ENCODE measurements at places on chromosomes 16 and 17. TPM values are rescaled to one million over a fixed set of nuclear protein-coding genes. Genes with fewer than 3 reads are reported as not detected.

- DNase-seq: no peak
These were observed 5.6 kb downstream of the DUS1L start for GRCh38 chr17:82060001-82060380.

PRAC1 gene
- total RNA-seq: not detected

PLCD3 gene
- 94.6 TPM for total RNA-seq

- DNase-seq: no peak
These were observed 342.7 kb downstream of the PMP22 start for GRCh38 chr17:14922411-14922810.

SSTR5 gene
- 0.26 TPM for total RNA-seq

DNA sequence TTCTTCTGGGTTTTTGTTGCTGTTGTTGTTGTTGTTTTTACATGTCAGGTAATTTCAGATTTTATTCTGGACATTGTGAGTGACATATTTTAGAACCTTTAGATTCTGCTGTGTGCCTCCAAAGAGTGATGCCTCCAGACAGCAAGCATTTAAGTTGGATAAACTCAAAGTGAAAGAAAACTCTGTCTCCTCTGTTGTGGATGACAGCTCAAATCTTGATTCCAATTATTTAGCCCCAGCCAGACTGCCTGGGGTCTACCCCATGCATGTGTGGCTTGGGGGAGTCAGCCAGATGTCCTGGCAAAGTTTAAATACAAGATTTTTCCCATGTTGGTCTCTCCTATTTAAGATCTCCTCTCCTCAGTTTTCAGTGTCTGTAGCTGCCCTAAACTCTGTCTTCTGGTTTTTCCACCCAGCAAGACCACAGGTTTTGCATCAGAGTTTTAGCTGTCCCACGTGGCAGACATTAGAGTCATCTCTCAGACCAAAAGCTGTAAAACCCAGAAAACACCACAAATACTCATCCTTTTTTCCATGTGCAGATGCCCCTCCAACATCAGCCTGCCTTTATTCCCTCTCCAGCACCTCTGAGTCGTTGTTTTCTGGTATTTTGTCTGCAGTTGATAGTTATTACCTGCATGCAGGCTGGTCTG lies 19.4 kb upstream of the ZNF469 start:
- DNase-seq: no peak

GRCh38 chr16:75099738-75100602 lies 16.6 kb downstream of the LDHD start:
- DNase-seq: no peak

OVCA2 gene
- 14.2 TPM for total RNA-seq

CSH1 gene
- not detected for total RNA-seq

DNA sequence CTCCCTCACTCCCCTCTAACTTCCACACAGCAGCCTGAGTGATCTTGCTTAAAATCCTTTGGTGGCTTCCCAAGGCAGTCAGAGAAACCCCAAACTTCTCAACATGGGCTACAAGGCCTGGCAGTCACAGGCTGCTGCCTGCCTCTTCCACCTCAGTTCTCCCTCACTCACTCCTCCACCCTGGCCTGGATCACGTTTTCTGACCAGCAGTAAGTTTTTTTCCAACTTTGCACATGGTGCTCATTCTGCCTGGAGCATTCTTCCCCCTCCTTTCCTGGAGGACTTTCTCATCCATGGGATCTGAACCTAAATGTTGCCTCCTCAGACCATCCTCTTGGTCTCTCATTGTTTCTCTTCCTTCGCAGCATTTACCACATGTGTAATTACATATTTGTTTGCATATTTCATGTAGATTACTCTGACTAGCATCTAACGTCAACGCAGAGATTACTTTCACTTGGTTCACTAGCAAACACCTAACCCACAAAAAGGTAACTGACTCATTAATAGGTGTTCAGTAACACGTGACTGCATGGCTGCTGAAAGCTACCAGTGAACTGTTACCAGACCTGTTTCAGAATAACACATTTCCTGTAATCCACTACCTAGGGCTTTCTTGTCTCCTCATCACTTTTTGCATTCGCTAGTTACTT lies 17.1 kb downstream of the GNA13 start:
- DNase-seq: no peak

GRCh38 chr17:59783221-59784047 lies 76.0 kb downstream of the VMP1 start:
- no peak for DNase-seq

- DNase-seq: no peak
These were observed 123.2 kb upstream of the ANKFN1 start for GRCh38 chr17:56030009-56030624.

DNA sequence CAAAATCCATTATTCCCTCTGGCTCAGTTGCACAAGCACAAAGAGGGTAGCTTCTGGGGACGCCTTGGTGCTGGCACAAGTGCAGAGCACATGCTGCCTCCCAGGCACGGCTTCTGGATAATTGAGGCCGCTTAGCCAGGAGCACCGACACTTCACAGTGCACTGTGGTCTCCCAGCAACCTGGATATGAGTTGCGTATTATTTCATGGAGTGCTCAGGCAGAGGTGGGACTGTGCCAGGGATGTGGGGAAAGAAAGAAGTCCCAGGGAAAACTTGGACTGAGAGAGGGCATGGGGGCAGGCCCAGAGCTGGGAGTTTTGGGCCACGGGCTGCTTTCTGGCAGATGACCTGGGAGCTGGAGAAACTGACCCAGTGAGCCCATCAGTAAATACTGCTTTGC lies 37.5 kb downstream of the MPRIP start:
- peak; percentile 48 for DNase-seq

- no peak for DNase-seq
These were observed 7.9 kb downstream of the SPOP start for GRCh38 chr17:49670002-49670401.

CYGB gene
- total RNA-seq: 22.4 TPM

DNA sequence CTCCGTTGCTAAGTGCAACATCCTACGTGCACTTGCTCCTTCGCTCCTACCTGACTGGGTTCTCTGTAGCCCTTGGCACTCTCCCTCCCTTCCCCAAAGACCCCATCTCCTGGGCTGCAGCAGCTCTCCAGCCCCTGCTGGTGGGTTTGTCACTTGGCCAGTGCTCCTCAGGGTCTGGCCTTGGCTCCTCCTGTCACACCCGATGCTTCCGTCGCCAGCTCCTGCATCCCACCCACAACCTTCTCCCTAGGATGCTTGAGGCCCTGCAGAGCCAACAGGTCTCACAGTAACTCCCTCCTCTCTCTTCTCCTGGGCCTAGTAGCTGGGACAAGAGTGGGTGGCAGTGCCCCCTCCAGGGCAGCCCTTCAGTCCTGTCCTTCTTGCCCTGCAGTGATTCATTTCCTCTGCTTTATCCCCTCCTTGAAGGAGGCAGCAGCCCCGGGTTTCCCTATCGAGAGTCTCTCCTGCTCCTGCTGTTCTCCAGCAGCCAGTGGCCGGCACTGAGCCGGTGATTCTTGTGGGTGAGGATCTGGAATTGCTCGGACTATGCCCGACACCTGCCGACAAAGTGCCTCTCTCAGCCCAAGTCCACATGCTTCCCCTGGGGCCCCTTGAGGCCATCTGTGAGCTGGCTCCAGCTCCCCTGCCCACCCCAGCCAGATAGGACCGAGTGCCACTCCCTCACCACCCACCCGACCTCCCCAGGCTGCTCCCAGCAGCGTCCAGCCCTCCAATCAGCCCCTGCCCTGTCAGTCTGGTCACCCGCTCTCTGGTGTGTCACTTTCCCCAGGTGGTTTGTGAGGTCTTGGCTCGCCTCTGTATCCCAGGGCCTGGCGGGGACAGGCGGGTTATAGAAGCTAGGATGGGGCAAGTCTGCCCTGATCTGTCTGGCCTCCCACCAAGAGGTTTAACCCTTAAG lies 3.8 kb downstream of the LITAFD start:
- DNase-seq: no peak

- DNase-seq: no peak
These were observed 533.2 kb upstream of the CDH5 start for GRCh38 chr16:65833171-65833871.

All from aorta (tissue), 5 donors.